Activated CD4-positive, alpha-beta T cell treated with anti-CD3 and anti-CD28 coated beads, Interleukin-2, amount 10 ng/mL, durations not matched to agents 24 days and 14 days (primary cell): ENCODE measurements at places on chromosomes 4 and X.

DNA sequence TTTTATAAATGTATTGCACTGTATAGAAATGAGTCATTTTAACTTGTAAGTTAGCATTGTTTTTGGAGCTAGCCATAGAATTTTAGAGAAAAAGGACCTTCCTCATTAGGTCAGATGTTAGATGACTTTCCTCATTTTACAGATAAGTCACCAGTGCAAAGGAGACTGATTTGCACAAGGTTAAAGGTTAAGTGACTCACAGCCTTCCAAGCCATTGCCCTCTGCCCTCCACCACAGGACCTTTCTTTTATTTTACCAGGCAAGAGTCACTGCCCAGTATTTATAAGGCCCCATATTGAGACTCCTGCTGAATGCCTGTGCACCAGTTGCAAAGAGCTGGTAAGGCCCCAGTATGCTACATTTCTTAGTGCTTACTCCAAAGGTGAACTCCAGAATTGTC lies 4.2 kb upstream of the ABCG2 start:
- H3K4me3 ChIP-seq: no peak overlapping the region
- peaks cover 2% of the 10 kb centered on the region for H3K36me3 ChIP-seq
- H3K27ac ChIP-seq: no peak overlapping the region

- no peak overlapping the region for H3K4me3 ChIP-seq
- H3K27ac ChIP-seq: peak overlapping the region; percentile 25
- peaks cover 1% of the 10 kb centered on the region for H3K4me1 ChIP-seq
Observed at GRCh38 chrX:138858438-138858837, 146.9 kb upstream of the FGF13 start.

- no peaks in the 10 kb centered on the region for H3K27me3 ChIP-seq
- H3K4me3 ChIP-seq: no peak overlapping the region
- H3K36me3 ChIP-seq: no peaks in the 10 kb centered on the region
Observed at GRCh38 chr4:156036496-156036895, 82.8 kb upstream of the CTSO start.

GRCh38 chrX:85611926-85612325 lies 232.5 kb upstream of the POF1B start:
- H3K4me1 ChIP-seq: no peaks in the 10 kb centered on the region
- no peak overlapping the region for H3K27ac ChIP-seq
- H3K4me3 ChIP-seq: no peak overlapping the region
- no peaks in the 10 kb centered on the region for H3K27me3 ChIP-seq
- no peaks in the 10 kb centered on the region for H3K36me3 ChIP-seq
- no peak for DNase-seq

GRCh38 chr4:184163813-184164212 lies 53.9 kb downstream of the ENPP6 start:
- H3K4me3 ChIP-seq: no peak overlapping the region
- DNase-seq: peak; percentile 75
- peaks cover 60% of the 10 kb centered on the region for H3K27me3 ChIP-seq

- H3K36me3 ChIP-seq: no peaks in the 10 kb centered on the region
- no peak for DNase-seq
- H3K27me3 ChIP-seq: no peaks in the 10 kb centered on the region
- H3K4me3 ChIP-seq: no peak overlapping the region
- H3K4me1 ChIP-seq: no peaks in the 10 kb centered on the region
- H3K27ac ChIP-seq: no peak overlapping the region
Observed at GRCh38 chrX:31199056-31199839, 127.4 kb upstream of the FTHL17 start.

- H3K4me1 ChIP-seq: peaks cover 9% of the 10 kb centered on the region
- no peak overlapping the region for H3K4me3 ChIP-seq
- H3K36me3 ChIP-seq: no peaks in the 10 kb centered on the region
- peaks cover 3% of the 10 kb centered on the region for H3K27me3 ChIP-seq
Observed at GRCh38 chr4:56301997-56302496, 85.2 kb downstream of the AASDH start.

- no peak overlapping the region for H3K4me3 ChIP-seq
- H3K27ac ChIP-seq: no peak overlapping the region
- DNase-seq: no peak
- no peaks in the 10 kb centered on the region for H3K36me3 ChIP-seq
Observed at GRCh38 chrX:29172880-29173279, 585.6 kb downstream of the IL1RAPL1 start.

DNA sequence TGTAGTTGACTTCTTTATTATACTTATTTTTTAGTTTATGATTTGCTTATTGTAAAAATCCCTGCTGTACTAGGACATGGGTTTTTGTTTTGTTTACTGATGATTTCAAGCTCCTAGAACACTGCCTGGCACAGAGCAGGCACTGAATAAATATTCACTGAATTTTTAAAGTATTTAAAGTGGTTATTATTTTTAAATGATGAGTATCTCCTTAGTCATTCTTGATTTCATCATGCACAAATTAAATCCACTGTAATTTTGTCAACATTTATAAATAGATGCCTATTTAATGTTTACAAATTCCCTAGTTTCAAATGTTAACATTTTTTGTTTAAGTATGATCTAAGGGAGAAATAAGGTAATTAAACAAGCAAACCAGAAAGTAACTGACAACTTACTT lies 367.9 kb upstream of the SLIT2 start:
- no peaks in the 10 kb centered on the region for H3K27me3 ChIP-seq
- DNase-seq: no peak
- H3K4me1 ChIP-seq: no peaks in the 10 kb centered on the region
- H3K27ac ChIP-seq: no peak overlapping the region
- H3K4me3 ChIP-seq: no peak overlapping the region
- no peaks in the 10 kb centered on the region for H3K36me3 ChIP-seq
